Head of caudate nucleus (tissue), 42 donors: ENCODE measurements at places on chromosomes 7 and 10.

DNA sequence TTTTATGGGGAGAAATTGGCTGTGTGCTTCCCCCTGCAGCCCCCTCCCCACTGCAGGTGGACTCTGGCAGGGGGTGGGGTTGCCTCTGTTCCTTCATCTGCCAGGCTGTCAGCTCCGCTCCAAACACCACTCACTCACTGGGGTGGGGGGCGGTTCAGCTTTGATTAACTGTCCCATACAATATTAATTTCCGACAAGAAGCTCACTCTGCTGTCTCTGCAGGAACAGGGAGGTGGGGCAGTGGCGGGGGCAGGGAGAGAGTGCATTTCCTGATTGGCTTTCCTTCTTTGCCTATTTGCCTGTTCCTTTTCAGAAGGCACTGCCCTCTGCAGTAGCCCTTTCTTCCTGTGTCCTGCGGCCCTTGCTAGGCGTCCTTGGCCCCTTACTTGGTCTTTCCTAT lies 500.8 kb downstream of the PLXNA4 start:
- peak; percentile 44 for DNase-seq

DNA sequence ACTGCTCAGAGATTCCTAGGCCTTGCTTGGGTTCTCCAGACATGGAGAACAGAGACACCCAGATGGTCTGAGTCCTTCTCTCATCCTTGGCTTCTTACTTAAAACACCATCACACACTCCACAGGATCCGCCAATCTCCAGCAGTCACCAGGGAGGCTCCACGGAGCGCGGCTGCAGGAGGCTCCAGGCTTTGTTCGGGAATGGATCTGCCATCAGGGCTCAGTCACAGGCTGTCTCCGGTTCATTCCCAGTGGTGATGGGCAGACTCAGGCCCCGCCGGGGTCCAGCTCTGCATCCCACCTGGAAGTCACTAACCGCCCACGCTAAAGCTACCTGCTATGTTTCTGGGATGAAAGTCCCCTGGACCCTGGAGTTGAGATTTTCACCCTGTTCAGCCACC lies 312.9 kb downstream of the TCERG1L start:
- DNase-seq = no peak

- DNase-seq = no peak
Measured at GRCh38 chr7:142910481-142910880, 23.1 kb downstream of the TRPV5 start.

- DNase-seq = no peak
Measured at GRCh38 chr10:51073453-51074237, 642 bp upstream of the PRKG1 start.

- DNase-seq = no peak
Measured at GRCh38 chr10:104103956-104104355, 18.0 kb upstream of the SFR1 start.

DNA sequence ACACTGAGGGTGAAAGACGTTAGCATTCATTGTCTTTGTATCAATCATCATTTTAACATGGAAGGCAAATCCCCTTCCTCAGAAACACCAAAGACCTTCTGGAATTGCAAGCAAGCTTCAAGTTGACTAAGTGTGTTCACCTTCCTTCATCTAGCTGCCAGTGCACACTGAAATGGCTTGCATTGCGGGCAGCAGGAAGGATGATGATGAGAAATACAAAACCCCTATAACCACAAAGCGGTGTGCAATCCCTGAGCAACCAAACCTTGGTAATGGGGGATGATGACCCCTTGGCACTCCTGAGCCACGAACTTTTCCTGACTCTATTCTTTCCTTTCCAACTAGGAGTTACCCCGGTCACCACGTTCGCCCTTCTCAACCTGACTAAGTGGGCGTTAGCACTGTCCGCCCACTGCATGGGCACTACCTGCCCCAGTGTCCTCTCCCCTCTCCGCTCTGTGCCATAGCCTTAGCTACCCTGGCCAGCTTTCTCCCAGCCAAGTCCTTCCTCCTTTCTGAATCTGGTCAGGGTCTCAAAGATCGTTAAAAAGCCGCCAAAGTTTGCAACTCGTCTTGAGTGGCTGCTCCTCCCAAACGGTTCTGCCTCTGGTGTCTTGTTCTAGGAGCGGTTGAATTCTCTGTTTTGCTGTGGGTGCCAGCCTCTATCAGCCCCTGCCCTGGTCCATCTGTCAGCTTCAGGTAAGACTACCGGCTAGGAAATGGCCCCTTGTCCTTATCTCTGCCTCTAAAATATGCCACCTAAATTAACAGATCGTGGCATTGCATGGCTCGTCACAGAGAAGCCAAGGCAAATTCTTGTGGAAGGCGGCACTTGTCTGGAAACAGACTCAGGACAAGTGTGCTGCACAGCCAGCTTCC lies 586 bp upstream of the AOC1 start:
- no peak for DNase-seq

DNA sequence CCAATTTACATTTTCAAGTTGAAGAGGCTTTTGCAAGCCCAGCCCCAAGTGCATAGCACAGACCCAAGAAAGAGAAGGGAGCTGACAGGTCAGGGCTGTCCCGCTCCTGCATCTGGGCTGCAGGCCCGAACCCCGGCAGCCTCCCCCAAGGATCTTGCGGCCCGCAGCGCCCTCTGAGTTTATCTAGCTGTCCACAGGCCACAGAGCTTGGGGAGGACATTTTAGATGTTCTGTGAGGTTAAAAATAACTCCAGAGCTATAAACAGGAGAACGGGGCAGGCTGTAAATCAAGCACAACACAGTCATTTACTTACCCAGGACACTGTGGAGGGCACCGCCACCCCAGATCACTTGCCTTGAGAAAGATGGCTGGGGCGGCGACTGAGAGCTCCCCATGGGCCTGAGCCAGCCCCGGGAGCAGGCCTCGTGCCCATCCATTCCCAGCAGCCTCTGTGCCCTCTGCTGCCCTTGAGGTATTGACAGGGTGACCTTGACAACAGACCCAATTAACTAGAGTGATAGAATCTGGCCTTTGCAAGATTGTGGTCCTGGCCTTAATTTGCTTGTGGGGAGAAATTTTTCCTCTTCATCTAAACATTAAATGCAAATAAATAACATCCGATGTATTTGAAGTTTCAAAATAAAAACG lies 563.0 kb downstream of the TCERG1L start:
- DNase-seq = no peak

DNA sequence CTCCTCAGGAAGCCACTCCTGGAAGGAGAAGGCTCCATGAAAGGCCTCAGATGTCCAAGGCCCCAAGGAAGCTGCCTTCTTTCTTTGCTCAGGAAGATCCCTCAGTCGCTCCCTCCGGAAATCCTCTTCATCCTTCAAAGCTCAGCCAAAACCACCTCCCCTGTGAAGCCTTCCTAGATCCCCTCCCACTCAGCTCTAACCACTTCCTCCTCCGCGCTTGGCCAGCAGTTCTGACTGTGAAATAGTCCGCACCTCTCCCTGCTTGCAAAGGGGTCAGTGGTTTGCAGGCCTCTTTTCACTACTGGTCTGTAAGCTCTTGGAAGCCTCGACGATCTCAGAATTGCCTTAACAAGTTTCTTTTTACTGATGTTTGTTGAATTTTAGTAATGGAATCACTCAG lies 23.9 kb downstream of the PYROXD2 start:
- DNase-seq = no peak

- no peak for DNase-seq
Measured at GRCh38 chr10:77419056-77419455, 218.6 kb downstream of the KCNMA1 start.

DNA sequence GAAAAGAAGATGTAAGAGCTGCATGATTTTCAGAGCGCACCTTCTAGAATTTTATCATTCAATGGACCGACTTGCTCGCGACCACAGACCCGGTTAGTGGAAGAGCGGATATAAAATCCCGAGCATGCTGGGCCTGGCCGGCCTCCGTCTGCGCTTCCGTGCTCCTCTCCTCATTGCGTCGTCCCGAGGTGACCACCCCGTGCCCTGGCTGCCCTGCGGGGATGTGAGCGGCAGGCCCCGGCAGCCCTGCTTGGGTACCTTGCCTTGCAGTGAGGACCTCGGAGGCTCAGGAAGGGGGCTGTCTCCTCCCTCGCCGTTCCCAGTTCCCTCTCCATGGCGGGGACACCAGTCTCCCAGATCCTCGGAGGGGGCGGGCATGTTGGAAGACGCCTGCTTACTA lies 330.9 kb upstream of the SHH start:
- DNase-seq = no peak

DNA sequence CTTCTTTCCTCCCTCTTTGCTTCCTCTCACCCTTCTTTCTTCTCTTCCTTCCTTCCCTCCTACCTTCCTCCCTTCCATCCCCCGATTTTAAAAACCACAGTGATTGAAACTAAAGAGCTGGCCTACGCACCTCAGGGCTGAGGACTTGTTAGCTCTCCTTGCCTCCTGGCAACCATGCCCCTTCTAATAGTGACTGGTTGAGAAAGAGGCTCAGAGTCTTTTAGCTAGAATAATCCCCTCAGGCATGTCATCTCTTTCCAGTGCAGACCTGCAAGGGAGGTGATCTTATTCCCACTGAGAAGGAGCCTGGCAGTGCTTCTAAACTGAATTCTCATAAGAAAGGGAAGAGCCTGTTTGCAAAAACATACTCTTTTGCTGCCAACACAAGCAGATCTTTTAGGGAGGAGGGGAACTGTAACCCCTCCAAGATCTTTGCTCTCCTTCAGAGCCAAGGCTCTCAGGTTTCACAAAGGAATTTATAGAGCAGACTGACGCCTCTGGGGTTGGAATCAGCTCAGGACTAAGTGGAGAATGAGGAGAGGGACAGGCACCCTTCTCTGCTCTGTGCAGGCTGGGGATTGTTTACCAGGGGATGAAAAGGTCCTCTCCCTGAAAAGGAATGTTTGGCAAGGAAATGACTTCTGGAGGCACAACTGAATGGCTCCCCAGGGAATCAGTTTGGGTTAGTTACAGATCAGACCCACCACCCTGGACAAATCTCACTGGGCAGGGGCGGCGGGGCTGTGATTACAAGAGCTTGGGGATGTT lies 9.4 kb upstream of the ANKRD1 start:
- no peak for DNase-seq

DNA sequence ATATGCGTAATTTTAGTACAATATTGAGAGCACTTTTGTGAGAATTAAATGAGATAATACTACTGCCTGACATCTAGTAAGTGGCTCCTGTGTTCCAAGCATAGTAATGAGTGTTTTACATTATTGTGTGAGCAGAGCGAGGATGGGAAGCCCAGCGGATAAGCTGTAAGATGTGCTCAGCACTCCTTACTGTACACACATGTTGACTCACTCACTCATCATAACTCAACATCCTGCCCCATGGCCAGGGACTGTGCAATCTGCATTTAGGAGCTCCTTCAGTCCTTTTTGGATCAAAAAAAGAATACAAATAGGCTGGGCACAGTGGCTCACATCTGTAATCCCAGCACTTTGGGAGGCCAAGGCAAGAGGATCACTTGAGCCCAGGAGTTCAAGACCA lies 72.9 kb upstream of the NEBL start:
- DNase-seq = no peak

- DNase-seq = no peak
Measured at GRCh38 chr7:13217768-13218167, 530.3 kb downstream of the ARL4A start.

DNA sequence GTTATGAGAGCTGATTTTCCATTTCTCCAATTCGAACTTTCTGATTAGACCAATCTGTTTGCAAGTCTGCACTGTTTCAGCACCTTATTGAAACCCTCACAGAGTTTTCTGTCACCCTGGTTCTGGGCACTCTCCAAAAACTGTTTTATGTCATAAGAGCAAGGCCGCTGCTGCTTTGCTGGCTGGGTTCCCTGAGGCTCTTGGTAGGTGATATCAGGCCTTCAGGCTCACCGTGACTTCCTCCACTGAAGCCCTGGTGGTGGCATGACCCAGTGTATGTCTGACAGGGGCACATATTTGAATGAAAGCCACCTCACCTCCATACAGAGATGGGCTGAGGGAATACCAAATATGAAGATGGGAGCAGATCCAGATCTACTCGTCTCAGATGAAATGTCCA lies 8.3 kb downstream of the RABGEF1 start:
- DNase-seq = no peak

GRCh38 chr10:101666083-101666482 lies 28.9 kb downstream of the FBXW4 start:
- no peak for DNase-seq

GRCh38 chr10:72351479-72351878 lies 3.2 kb downstream of the DNAJB12 start:
- DNase-seq = no peak

- no peak for DNase-seq
Measured at GRCh38 chr7:31986878-31987518, 83.2 kb downstream of the PDE1C start.

GRCh38 chr10:119337796-119338432 lies 130.5 kb downstream of the GRK5 start:
- no peak for DNase-seq

- no peak for DNase-seq
Measured at GRCh38 chr10:49309691-49310411, 10.9 kb downstream of the C10orf71 start.

- DNase-seq = no peak
Measured at GRCh38 chr10:30488316-30488715, 54.3 kb downstream of the MAP3K8 start.

- DNase-seq = no peak
Measured at GRCh38 chr10:11147722-11148121, 130.1 kb downstream of the CELF2 start.

DNA sequence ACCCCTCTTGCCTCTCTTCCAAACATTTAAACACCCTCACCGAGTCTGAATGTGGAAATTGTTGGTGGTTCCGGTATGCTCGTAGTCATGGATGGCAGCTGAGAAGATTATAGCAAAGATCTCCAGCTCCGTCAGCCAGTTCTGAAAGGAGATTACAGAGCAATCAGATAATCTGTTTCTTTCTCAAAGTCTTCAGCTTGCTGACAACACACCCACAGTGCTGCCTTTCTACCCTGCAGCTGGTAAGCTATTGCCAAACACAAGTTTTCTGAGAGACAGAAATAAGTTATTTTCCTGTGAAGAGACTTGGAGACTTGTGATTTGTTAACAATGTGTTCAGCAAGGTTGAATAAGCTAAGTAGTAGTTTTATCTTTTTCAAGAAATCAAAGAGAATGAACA lies 163.6 kb downstream of the PPP1R17 start:
- no peak for DNase-seq

GRCh38 chr7:78296644-78297371 lies 498.2 kb downstream of the PHTF2 start:
- DNase-seq = no peak

DNA sequence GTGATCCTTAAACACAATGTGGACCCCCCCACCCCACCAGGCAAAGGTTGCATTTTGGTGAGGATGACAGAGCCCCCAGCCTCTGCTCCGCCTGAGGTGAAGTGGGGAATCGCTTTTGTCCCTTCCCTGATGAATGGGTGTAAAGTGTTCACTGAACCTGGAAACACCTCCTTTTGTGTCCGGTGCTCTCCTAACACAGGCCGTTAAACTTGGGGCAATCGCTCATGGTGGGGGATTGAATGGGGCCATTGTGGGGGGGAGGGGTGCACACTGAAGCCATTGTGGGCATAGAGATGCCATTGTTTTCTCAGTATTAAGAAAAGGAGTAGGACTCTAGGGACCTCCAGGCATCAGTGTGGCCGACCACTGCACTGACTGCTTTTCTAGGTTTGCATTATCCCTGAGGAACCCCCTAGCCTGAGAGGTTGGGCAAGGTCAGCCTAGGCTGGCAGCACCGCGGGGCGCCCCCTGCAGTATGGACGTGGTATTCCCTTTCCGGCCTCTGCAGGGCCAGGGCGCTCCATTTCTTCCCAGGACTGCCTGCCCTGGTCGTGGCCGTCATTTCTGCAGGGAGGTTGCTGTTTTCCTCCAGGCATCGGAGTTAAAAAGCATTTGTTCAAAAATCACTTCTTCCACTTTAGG lies 158.3 kb downstream of the TCF7L2 start:
- DNase-seq = peak; percentile 32

- no peak for DNase-seq
Measured at GRCh38 chr7:77185866-77186265, 13.8 kb downstream of the FGL2 start.

GRCh38 chr10:3672220-3672619 lies 112.8 kb downstream of the KLF6 start:
- no peak for DNase-seq
